Fibroblast of skin of scalp (primary cell): ENCODE measurements at places on chromosomes 16 and 17.
A peak's percentile ranks its signal among the peaks of the same experiment; 100 is the strongest.

DNA sequence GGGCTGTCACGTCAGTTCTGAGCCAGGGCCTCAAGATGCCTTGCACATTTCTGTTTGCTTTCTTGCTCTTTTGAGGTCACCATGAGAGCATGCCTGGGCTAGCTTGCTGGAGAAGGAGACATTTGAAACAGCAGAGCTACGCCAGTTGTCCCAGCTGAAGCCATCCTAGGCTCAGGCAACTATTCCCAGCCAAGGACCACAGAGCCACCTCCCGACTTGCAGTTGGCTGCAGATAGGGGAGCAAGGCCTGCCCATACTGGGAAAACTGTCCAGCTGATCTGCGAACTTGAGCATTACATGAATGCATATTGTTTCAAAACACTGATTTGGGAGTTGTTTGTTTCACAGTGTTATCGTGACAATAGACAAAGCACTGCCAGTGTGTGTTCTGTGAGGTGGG, 340.8 kb downstream of the XYLT1 start:
- no peak for DNase-seq

- DNase-seq = no peak
Observed at GRCh38 chr17:39614545-39615157, 6.9 kb upstream of the NEUROD2 start.

- no peak for DNase-seq
Observed at GRCh38 chr16:70615945-70616344, 30.4 kb upstream of the IL34 start.

GRCh38 chr17:5035315-5035714, at the start of gene SLC52A1:
TSS of gene SLC52A1 (minus strand) at chr17:5035426. CDS start at chr17:5034606, 820 bp downstream.
- DNase-seq = no peak

DNA sequence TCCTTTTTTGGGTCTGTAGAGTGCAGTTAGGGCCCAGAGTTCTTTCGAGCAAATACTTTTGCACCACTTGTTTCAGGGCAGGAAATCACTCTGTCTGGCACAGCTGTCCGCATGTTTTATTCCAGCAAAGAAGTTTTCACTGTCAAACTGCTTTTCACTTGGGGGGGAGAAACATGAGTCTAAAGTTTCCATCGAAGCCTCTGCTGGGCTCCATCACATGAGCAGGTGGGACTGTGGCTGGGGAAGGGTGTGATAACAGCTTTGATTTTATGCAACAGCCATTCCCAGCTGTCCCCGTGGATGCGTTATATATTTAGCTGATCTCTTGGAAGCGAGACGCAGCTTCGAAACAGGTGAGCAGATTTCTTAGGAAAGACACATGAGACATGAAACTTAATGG, 288.6 kb downstream of the SNX29 start:
- DNase-seq = no peak

GRCh38 chr17:53818929-53819328, 3.8 kb upstream of the KIF2B start:
- no peak for DNase-seq

- DNase-seq = peak; percentile 54
Observed at GRCh38 chr17:47663912-47664623, 14.3 kb downstream of the KPNB1 start.

DNA sequence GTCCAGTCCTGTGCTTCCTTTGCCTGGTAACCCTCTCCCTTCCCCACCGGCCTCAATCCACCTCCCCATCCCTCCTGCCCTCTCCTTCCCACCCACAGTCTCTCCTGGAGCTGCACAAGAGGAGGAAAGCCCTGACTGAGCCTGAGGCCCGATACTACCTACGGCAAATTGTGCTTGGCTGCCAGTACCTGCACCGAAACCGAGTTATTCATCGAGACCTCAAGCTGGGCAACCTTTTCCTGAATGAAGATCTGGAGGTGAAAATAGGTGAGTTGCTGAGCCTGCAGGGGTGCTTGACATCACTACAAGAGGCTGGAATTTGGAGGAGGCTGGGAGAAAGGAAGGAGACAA, 1.3 kb downstream of the PLK1 start:
- DNase-seq = no peak

GRCh38 chr16:9154567-9155410, 63.3 kb downstream of the HAPSTR1 start:
- DNase-seq = no peak

- no peak for DNase-seq
Observed at GRCh38 chr17:1073241-1073962, 76.5 kb downstream of the TIMM22 start.

- DNase-seq = no peak
Observed at GRCh38 chr17:81719410-81720266, 7.6 kb downstream of the SLC25A10 start.

GRCh38 chr17:17134051-17134956, 71.8 kb downstream of the PLD6 start:
- DNase-seq = no peak

DNA sequence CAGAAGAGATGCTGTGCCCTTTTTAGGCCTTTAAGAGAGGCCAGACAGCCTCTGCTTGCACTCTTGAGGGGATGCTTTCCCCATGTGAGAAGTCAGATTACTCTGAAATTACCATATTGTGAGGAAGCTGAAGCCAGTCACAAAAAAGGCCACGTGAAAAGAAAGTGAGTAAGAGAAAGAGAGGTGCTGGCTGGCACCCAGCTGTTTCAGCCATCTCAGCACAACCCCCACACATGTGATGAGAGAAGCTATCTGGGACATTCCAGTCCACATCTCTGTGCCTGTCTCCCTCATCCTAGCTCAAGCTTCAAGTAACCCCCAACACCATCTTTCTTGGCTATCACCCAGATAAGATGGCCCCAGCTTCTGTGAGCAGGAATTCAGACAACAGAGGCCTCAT, 131.4 kb downstream of the HS3ST2 start:
- DNase-seq = no peak

DNA sequence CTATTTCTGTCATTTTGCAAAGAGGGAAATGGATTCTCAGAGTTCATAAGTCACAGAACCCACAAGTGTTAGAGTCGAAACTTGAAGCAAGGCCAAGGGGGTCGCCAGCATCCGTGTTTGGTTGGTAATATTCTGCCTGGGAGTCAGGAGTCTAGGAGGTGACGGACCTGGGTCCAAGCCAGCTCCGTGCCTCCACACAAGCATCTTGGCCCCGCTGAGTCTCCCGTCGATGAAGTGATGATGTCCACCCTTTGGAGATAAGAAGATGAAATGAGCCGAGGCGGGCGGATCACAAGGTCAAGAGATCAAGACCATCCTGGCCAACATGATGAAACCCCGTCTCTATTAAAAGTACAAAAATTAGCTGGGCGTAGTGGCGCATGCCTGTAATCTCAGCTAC, 53.2 kb upstream of the TNRC6C start:
- DNase-seq = no peak

- peak; percentile 42 for DNase-seq
Observed at GRCh38 chr16:74169687-74170376, 126.8 kb upstream of the PSMD7 start.

- DNase-seq = no peak
Observed at GRCh38 chr16:56741399-56741798, 11.5 kb downstream of the NUP93 start.

- no peak for DNase-seq
Observed at GRCh38 chr17:3712811-3713463, 10.8 kb upstream of the HASPIN start.

DNA sequence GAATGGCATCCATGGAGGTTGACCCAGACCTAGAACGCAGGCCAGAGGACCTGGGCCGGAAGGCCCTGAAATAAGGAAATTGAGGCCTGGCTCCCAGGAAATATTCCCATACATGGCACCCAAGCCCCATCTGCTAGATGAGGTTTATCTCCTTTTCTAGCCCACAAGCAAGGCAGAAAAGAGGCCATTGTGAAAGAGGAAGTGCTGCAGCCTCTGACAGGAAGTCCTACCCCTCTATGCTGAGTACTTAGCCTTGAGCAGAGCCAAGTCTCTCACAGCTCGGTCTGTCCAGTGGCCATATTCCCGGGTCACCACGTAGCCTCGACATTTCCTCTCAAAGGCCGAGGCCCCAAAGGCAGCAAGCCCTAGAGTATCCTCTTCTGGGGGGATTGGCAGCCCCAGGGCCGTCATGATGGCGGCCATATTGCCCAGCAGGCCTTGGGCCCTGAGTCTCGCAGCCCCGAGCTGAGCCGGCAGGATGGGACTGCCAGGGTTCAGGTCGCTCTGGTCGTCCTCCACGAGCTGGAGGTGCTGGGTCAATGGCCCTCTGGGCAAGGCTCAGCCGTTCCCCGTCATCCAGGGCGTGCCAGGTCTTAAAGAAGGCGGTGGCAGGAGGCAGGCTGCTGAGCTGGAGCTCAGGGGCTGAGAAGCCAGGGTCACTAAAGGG, 7.8 kb downstream of the CTF1 start:
- no peak for DNase-seq

DNA sequence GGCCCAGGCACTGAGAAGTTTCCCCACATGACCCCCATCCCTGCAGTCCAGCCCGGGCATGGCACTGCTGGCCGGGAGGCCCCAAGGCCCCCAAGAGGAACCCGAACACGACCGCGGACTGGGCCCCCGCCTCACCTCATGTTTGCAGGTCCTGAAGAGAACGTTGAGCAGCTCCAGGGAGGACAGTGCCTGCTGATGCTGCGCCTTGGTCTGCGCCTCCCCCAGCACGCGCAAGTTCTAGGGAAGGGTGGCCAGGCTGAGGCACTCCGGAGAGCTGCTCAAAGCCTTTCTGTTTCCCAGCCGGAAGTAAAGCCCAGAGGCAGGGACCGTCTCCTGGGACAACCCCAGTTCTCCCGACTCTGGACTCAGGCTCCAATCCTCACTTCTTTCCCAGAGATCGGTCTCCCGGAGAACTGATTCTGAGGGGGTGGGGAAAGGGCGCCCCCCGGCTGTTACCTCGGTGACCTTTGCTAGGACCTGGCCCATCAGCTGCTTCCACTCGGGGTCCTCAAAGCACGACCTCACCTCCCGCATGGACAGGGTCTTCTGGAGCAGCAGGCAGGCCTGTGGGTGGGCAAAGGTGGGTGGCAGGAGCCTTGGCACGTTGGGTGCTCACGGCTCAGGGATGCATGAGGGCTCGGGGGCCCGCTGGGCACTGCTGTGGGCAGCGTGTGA, 13.7 kb downstream of the MYBBP1A start:
- DNase-seq = no peak
